Activated naive CD4-positive, alpha-beta T cell (primary cell): ENCODE measurements at places on chromosomes 2 and 18.

GRCh38 chr2:232447091-232447620, 8.8 kb upstream of the ALPI start:
- DNase-seq = no peak

GRCh38 chr2:14520385-14520945, 112.1 kb upstream of the LRATD1 start:
- no peak for DNase-seq

DNA sequence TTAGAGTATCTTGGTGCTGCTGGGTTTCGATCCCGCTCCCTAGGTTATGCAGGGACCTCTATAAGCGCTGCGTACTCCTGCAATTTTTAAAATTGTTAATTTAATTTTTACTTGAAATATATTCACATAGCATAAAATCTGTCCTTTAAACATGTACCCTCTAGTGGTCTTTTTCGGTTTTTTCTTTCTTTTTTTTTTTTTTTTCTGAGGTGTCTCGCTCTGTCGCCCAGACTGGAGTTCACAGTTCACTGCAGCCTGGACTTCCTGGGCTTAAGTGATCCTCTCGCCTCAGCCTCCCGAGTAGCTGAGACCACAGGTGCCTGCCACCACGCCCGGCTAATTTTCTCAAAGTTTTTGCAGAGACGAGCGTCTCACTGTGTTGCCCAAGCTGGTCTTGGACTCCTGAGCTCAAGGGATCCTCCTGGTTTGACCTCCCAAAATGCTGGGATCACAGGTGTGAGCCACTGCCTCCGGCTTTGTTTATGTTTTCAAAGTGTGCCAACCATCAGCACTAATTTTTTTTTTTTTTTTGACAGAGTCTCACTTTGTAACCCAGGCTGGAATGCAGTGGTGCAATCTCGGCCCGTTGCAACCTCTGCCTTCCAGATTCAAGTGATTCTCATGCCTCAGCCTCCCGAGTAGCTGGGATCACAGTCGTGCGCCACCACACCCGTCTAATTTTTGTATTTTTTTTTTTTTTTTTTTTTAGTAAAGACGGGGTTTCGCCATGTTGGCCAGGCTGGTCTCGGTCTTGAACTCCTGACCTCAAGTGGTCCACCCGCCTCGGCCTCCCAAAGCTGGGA, 585 bp upstream of the MOB1A start:
- DNase-seq = no peak

- no peak for DNase-seq
Observed at GRCh38 chr2:102421890-102422759, 835 bp upstream of the IL18RAP start.

- DNase-seq = no peak
Observed at GRCh38 chr18:63407734-63408133, 14.5 kb downstream of the VPS4B start.

DNA sequence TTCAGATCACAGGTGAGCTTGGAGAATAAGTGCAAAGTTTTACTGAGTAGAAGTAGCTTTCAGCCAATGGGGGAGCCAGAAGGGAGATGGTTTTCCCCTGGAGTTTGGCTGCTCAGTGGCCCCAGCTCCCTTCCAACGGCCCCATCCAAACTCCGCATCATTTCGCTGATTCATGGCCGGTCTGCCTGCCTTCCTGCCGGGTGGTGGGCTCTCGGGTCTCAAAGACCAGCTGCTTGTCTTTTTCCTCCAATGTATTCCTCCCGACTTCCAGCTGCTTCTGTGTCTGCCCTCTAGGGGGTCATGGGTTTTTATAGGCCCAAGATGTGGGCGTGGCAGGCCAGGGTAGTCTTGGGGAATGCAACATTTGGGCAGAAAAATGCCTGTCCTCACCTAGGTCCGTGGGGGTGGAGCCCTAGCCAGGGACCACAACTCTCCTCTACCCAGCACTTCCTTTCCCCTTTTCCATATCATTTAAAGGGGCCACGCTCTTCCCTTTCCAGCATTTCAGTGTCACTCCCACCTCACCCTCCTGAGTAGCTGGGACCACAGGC, 73.5 kb downstream of the MEX3C start:
- no peak for DNase-seq
